Amygdala (tissue), 56 donors: ENCODE measurements at places on chromosomes 5 and 9.

- no peak for DNase-seq
Measured at GRCh38 chr9:19895006-19895405, 106.2 kb upstream of the SLC24A2 start.

GRCh38 chr5:120794121-120794520 lies 330.0 kb downstream of the PRR16 start:
- DNase-seq: no peak

DNA sequence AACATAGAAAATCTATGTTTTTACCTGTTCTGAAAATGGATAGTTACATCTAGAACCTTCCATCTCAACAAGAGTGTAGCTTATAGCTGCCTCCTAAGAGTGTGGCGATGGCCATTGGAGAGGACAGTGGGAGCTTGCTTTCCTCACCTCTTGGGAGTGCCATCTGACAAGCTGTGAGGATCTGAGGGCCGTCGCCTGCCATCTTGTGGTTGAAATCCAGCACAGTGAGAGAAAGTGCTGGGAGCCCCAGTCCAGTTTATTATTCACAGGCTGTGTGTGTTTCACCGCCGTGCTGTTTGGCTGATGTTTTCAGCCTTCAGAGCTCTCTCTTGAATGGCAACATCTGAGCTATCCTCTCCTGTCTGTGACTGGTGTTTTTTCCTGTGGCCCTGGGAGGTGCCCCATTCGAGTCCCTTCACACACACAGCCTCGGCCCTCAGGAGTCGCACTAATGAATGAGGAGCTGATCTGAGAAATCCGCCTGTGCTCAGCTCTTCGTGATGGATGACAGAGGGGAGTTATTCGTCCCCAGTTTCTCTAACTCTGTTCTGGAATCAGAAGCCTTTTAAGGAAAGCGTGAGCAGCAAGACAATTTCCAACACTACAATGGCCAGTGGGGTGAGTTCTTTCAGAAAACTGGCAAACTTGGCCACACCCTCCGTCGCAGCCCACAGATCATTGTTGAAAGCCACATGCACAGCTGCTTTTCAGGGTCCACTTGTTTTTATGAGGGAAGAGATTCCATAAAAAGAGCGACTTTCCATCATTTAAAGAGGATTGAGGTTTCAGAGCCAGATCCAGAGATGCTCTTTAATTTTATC lies 170.3 kb downstream of the PDZD2 start:
- DNase-seq: peak; percentile 52

DNA sequence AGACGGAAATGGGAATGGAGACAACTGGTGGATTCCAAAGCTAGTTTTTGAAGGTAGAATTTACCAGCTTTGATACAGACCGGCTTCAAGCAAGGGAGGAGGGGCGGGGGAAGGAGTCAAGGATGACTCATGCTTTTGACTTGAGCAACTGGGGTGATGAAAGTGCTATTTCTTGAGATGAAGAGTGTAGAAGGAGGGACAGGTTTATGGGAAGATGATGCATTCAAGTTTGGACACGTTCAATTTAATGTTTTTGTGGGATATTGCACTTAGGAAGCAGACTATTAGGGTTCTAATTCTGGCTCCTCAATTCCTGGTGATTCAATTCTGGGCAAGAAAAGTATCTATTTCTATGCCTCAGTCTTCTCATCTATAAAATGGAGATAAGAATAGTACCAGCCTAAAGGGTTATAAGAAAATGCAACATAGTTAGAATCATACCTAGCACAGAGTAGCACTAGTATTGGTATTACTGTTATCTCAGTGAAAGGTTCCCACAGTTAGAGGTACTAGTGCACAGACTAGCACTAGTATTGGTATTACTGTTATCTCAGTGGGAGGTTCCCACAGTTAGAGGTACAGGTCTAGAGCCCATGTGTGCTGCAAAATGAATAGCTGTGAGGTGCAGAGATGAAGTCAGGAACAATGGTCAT lies 4.6 kb downstream of the NIPAL4 start:
- DNase-seq: no peak

DNA sequence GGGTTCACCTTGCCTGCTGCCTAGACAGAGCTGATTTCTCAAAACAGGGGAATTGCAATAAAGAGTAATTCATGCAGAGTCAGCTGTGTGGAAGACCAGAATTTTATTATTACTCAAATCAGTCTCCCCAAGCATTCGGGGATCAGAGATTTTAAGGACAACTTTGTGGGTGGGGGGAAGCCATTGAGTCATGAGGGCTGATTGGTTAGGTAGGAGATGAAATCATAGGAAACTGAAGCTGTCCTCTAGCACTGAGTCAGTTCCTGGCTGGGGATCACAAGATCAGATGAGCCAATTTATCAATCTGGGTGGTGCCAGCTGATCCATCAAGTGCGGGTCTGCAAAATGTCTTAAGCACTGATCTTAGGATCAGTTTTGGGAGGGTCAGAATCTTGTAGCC lies 159.1 kb upstream of the MAP1B start:
- no peak for DNase-seq
